ENCODE measurements at places on chromosomes 7 and 10. TPM values are rescaled to one million over a fixed set of nuclear protein-coding genes. Genes with fewer than 3 reads are reported as not detected.

EBF3 gene
- 5.5 TPM for total RNA-seq

CTAGE8 gene
- total RNA-seq: 3.2 TPM

NOD1 gene
- 24.4 TPM for total RNA-seq

DNA sequence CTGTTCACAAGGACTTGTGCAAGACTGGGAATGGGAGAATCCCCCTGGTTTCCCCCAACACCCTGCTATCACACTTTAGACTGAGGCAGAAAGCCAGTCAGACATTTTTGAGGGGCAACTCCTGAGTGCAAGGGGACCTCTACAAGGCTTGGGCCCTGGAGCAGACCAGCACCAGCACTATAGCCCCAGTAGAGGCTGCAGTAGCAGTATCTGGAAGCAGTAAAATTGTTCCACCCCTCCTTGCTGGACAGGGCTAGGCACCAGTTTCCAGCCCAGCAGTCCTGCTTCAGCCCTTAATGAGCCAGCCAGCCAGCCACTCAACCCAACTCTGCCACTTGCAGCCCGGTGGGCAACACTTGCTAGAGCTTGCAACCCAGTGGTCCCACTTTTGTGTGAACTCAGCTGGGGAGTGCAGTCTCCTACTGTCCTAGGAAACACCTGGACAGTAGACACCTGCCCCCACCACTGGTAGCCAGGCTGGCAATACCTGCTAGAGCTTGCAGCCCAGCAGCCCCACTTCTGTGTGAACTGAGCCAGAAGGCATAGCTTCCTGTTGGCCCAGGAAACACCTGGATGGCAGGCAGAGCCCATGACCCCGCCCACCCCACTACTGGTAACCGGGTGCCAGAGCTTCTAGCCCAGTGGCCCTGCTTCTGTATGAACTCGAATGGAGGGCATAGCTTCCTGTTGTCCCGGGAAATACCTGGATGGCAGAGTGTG, 65.0 kb downstream of the FBXL13 start:
- DNase-seq: no peak

SEMA3A gene
- 8.1 TPM for total RNA-seq

DNA sequence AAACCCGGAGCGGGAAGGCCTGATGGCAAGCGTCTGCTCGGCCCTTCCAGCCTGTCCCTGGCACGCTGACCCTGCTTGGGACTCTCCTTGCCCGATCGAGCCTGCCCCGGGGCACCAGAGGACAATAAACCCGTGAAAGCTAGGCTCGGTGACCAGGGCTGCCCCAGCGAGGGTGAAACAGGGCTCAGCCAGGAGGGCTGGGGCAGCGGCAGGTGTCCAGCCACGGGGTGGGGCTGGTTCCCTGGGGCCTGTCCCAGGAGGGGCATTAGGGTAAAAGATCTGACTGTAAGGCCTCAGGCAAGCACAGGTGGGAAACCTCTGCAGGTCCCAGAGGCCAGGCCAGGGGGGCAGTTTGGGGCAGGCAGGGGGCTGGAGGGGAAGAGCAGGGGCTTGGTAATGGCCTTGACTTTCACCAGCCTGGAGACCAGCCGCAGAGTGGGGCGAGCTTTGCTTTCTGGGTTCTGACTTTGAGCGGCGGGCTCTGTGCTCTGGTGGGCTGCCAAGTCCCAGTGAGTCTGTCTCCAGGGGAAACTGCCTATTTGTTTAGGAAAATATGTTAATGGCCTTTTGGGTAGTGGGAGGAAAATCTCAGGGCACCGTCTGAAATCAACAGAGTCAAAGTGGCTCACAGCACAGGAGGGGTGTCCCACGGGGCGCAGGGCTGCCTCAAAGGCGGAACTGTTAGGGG, 68.2 kb upstream of the INPP5A start:
- no peak for DNase-seq

DNA sequence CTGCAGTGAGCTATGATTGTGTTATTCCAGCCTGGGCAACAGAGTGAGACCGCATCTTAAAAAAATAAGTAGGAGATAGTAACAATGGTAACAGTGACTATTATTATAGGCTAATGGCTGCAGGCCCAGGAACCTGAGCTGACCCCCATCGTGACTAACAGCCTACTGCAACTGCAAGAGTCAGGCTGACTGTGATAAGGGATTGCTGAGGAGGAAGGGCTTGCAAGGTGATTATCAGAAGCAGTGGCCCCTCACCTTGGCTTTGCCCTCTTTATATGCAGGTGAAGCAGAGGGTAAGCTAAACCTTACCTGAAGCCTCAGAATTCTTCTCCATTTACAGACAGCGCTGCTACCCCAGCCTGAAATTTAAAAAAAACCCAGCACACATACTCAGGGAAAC, 83.9 kb upstream of the SDK1 start:
- no peak for DNase-seq

C10orf105 gene
- total RNA-seq: 0.34 TPM

DNA sequence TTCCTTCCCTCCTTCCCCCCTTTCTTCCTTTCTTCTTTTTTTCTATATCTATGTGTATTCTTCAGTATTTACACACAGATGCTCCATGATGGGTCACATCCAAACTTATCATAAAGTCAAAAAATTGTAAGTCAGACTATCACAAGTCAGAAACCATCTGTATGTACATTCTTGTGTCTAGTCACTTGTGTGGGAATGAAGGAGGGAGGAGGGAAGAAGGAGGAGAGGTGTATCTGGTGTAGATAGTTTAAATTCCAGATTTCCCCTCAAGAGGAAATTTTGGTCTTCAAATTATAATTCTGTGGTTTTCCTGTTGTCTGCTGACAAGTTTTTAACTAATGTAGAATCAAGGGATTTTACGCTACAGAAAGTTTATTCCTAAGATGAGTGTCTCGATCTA, 287.2 kb downstream of the ETV1 start:
- no peak for DNase-seq

DNA sequence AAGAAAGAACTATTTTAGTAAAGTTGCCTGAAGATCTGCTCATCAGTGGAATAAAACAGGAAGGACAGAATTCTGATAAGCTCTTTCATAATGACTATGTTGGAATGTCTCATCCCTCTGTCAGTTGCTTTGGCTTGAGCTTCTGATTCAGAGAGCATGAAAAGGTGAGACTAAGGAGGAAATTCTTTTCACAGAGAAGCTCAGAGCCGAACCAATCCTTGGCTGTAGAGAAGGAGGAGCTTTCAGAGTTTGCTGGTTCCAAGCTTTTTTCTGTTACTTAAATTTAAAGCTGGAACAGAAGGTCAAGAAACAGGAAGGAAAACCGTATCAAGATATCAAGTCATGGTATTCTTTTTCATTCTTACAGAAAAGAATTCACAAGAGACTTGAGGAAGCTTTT, 24.0 kb downstream of the GSTO2 start:
- DNase-seq: no peak

- DNase-seq: no peak
Observed at GRCh38 chr7:111730476-111731300, 168.4 kb upstream of the IMMP2L start.

DNA sequence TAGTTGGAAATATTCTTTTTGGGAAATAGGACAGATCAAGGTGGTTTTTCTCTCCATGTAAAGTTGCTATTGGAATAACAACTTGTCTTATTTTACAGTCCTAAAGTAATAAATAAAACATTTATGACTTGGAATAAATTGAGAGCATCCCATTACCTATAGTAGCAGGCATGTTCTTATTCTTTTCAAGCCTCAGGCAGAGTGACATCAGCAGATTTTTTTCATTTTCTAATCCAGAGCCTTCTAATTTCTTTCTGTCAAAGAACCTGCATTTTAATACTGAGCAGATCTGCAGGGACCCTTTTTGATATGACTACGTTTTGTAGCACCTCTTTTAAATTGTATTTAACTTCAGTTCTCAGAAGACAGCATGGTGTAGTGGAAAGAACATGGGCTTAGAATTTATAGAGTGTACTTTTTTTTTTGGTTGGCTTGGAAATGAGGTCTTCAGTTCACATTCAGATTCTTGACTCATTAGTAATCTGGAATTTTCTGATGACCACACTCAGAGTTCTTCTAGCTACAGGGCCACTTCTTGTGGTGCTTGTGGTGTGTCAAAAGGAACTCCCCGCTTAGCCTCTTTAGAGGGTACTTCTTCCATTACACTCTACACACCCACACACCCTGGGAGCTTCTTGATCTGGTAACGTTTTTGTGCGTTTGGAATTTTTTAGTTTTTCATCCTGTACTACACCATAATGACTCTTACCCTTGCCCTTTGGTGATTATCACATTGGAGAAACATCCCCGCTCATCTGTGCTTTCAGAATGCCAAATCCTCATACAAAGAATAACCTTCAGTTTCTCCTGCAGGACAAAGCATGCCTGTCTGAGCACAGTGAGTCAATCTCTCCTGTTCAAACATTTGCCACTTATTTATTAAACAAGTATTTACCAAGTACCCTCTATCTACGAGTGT, 34.6 kb downstream of the AGK start:
- DNase-seq: no peak

- no peak for DNase-seq
Observed at GRCh38 chr10:116001262-116001857, 271.6 kb downstream of the GFRA1 start.

GRCh38 chr10:62616885-62617590, 187.5 kb upstream of the ADO start:
- no peak for DNase-seq

DNA sequence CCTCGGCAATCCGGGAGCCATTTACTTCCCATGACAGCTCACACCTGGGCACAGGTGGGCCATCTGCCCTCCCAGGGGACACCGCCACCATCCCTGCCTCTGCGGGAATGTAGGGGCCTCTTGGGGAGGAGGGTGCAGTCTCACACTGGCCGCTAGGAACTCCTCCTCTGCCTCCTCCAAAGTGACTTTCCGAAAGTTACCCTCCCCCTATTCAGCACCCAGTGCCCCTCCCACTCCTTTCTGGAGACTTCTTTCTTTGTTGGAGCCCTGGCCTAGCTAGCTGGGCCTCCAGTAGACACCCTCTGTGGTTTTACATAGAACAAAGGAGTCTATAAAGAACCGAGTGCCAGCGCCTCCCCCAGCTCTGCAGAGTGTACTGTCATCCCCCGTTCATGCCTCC, 45.8 kb upstream of the MNX1 start:
- no peak for DNase-seq
